Stimulated activated CD8-positive, alpha-beta memory T cell treated with anti-CD3 and anti-CD28 coated beads, Interleukin-15, amount 100 ng/mL, for 4 hours (primary cell): ENCODE measurements at places on chromosomes 1 and 21.

DNA sequence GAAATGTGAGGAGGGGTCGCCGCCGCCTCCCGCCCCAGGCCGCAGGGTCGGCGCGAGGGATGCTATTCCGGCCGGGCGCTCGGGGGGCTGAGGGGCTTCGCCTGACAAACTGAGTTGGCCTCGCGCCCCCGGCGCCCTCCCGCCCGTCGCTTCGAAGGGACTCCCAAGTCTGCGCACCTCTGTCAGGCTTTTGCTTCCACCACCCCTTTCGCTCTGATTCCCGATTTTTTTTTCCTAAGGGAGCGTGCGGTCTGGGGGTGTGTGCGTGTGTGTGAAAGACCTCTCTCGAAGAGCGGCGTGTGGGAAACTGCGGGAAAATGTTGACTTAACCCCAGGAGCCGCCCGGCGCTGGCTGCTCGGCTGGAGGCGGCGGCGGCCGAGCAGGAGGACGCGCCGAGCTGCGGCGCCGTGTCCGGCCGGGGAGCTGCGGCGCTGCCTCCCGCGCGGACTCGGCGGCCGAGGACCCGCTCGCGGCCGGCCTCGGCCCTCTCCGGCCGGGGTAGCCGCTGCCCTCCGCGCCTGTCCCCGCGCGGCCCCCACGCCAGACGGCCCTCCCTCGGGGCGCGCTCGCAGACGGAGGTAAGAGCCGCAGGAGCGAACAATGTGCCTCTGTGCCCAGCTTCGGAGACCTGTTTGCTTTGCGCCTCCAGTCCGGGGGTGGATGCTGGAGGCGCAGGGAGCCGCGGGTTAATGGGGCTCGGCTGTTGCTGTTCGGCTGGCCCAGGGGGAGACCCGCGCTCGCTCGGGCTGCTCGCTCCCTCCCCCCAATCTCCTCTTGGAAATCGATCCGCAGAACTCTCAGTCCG is 1.1 kb downstream of the ADGRL2 start:
- DNase-seq = no peak

DNA sequence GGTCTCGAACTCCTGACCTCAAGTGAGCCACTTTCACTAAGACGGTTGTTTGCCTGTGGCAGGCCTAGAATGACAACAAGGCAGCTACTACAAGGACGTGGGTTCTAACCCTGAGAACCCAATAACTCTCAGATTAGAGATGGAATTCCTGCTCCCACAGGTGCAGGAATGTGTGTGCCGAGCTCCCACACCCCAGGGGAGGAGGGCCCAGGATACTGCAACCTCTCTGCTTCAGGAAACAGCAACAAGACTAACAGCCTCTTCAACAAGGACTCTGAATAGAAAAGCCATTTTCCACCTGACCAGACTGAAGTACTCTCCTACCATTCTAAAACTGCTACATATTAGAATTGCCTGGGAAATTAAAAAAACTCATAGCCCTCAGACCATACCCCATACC is 4.9 kb downstream of the LSM10 start:
- no peak for DNase-seq

- DNase-seq = no peak
Measured at GRCh38 chr1:156627313-156627880, 8.2 kb downstream of the HAPLN2 start.

DNA sequence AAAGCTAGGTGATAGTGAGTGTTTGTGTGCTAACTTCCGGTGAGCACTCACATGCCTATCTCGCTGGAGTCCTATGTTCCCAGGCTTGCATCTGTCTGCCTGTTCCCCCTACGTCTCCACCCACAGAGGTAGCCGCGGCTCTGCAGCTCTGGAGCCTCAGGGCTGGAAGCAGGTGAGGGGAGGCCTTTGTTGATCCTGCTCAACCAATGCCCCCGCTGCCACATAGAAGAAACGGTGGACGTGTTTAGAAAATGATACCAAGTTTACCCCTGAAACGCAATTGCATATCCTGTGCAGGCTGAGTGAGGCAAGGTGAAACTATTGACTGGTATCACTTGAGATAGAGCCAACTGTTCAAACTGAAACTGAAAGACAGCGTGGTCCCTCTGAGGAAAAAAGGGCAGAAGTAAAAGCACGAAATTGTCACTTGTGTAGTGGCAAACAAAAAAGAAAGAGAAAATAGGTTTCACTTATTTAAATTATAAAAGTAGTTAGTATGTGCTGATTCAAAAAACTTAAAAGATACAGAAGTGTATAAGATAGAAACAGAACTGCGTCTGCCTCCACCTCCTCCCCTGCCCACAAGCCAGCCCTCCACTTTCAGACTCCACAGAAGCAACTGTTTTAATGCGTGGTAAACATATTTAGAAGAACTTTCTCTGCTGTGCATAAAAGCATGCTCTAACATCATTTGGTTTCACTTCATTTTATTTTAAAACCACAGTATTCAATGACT is 38.6 kb upstream of the ETS2 start:
- peak; percentile 27 for DNase-seq

DNA sequence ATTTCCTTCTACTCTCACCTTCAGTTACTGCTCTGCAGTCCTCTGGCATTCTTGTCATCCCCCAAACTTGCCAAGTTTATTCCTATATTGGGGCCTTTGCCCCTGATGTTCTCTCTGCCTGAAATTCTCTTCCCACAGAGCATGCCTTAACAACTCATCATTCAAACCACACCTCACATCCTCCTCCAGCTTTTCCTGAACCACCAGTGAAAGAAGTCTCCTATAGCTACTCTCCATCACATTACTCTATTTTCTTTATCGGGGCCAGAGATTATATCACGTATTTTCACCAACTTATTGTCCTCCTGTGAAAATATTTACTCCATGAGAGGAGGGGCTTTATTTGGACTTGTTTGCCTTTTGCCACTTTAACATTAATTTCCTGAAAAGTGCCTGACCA is 32.1 kb downstream of the EXTL2 start:
- no peak for DNase-seq

GRCh38 chr1:21916447-21917238 is 20.5 kb downstream of the HSPG2 start:
- DNase-seq = no peak

DNA sequence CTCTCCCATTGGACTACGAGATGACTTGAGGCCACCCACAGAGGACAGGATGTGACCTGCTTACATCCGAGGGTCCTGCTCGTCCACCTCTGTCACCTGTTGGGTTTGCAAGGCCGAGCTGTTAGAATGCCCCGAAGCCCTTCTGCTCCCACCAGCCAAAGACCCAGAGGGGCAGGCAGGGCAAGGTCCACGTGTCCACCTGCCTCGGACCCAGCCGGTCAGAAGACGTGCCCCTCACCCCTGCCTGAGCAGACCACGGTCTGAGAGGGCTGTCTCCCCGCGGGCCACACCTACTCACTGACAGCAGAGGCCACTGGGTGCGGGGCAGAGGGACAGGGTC is 30.3 kb upstream of the TRAPPC10 start:
- no peak for DNase-seq

- no peak for DNase-seq
Measured at GRCh38 chr1:87197156-87197555, 131.5 kb upstream of the LMO4 start.

GRCh38 chr1:200442537-200443156 is 32.8 kb upstream of the ZNF281 start:
- no peak for DNase-seq

DNA sequence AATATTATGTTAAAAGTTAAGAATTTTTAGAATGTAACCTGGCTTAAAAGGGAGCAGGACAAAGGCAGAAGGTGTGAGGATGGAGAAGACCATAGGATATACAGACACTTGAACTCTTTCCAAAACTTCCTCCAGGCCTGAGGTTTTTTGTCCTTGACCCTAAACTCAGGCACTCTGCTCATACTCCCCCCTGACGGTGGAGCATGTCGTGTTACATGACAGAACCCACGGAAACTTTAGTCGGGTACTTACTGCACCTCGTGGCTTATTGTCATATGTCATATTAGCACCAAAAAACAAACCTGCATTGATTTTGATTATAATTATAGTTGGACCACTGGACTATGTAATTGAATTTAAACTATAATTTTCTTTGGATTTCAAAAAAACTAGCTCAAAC is 20.8 kb downstream of the TNFRSF9 start:
- DNase-seq = no peak

DNA sequence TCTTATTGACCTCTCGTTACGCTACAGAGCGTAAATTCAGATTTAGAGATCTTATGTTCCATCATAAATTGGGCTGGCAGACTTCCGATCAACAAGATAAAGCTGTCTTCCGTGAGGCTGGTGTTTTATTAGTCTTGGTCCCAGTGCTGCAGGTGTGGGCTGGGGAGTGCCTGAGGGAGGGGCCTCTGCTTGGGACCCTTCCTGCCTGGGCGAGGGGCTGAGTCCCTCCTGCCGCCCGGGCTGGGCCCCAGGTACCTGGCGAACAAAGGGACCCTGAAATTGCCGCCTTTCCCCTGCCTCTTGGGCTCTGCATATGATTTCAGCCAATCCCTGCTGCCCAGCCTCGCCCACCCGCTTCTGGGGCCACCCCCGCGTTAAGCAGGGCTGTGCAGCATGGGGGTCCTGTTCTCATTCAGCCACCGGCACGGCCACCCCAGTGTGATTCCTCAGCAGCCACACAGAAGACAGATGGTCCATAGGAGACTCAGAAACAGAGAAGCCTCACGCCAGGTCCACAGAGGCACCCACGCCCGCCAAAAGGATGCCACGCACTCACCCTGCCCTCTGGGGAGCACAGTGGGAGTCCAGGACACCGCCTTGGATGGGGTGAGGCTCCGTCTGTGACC is 6.1 kb upstream of the SAMD11 start:
- no peak for DNase-seq

DNA sequence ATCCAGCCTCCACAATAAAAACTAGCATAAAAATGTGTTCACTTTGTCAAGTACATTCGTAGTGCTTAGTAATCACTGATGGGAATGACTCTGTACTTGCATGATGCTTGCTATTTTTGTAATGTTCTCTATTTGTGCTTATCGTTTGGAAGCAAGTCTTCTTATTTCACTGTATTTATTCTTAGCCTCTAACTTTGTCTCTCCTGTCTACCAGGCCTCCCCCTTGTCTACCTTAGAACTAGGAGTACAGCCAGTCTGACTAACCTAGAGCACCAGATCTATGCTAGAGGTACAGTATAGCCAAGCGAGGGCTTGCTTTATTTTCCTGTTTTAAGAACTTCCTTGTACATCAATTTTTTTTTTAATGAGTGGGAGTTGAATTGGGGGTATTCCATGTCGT is 108.2 kb downstream of the VPS13D start:
- DNase-seq = no peak

DNA sequence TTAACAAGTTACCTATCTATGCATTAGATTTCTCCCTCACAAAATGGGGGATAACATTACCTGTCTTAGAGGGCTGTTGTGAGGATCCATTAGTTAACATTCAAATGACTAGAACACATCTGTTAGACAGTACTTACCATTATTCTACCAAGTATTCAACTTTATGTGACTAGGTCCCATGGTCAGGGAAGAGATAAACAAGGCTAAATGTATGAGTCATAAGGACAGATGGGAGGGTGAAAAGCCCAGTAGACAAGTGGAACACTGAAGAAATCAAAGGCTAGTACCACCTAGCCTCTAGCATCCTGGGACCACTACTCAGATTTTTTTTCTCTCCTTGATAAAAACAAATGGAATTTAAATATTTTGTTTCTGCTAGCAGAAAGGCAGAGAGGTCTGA is 9.0 kb upstream of the VHLL start:
- no peak for DNase-seq

- DNase-seq = peak; percentile 63
Measured at GRCh38 chr1:168386949-168387586, 106.4 kb downstream of the TBX19 start.

GRCh38 chr21:42040411-42041180 is 30.4 kb upstream of the ZBTB21 start:
- DNase-seq = no peak

DNA sequence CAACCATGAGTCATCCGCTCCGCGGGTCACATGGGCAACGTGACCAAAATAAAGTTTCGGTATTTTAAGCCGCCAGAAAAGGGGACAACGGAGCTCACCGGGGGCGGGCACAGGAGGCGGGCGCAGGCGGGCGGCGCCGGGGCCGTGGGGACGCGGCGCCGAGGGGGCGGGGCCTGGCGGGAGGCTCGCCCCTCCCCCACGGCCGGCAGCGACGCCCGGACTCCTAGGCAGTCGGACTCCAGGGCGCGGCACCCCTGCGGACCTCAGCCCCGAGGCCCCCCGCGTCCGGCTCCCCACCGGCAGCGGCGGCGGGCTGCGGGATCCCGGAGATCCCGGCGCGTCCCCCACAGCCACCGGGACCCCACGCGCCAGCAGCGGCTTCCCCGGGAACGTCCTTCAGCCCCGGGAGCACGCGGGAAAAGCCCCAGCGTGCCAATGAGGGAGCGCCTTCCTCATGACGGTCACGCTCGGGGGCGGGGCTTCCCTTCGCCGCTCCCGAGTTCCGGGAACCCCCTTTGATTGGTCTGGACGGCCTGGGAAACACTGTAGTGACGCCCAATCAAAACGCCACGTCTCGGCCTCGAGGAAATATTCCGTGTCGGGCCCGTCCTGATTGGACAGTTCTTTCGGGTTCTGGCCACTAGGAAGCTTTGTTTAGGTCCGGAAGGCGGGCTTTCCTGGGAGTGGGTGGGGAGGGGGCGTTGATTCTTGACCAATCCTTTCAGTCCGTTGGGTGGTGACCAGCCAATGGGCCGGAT is 515 bp upstream of the CAMTA1 start:
- peak; percentile 98 for DNase-seq

GRCh38 chr1:91783423-91784170 is 102.4 kb downstream of the TGFBR3 start:
- no peak for DNase-seq

DNA sequence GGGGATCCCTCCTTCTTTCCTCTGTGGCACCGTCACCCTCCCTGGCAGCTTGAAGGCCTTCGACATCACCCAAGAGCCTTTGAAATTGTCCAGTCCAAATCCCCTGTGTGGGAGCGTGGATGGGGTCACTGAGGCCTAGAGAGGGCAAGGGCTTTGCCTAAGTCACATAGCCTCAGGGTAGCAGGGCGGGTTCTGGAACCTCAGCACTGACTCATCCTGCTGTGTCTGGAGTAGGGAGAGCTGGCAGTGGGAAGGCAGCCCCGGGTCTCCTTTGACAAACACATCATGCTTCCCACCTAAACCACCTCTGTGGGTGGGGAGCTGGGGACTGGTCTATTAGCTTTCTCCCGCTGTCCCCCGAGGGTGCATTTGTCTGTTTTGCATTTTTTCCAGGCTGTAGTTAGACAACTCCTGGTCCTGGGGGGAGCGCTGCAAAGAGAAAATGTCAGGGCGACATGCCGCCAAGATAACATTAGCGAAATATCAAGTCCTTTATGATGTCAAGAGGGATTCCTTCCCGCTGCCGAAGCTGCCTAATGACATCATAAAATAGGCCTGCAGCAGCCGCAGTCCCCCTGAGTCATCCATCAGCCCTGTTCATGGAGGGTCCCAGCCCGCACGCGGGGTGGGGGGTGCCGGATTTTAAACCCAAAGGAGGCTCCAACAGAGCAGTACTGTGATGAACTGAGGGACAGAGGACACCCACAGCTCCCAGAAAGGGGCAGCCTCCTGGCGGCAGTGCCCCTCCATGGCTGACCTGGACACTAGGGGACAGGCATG is 77.0 kb upstream of the POU3F1 start:
- DNase-seq = no peak

GRCh38 chr21:46153247-46154154 is 1.9 kb downstream of the FTCD start:
- no peak for DNase-seq
